ENCODE measurements at places on chromosomes 4 and X.
A peak's percentile ranks its signal among the peaks of the same experiment; 100 is the strongest.

DNA sequence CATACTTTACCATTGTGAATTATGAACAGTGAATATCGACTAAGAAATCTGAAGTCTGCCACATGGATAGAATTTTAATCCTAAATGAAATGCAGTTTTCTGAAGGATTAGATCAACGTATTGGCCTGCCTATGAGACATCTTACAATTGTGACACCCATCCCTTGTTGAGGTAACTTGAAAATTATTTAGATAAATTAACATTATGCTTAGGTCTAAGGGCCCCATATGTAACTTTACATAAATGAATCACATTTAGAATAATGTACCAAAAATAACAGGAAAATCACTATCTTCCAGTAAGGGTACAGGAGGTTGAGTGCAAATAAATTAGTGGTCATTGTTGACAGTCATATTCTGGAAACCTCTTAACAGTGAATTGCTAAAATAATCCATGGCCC lies 13.5 kb downstream of the XAGE5 start:
- no peak for DNase-seq

GRCh38 chr4:98908703-98909262 lies 20.1 kb downstream of the EIF4E start:
- DNase-seq, result no peak

DNA sequence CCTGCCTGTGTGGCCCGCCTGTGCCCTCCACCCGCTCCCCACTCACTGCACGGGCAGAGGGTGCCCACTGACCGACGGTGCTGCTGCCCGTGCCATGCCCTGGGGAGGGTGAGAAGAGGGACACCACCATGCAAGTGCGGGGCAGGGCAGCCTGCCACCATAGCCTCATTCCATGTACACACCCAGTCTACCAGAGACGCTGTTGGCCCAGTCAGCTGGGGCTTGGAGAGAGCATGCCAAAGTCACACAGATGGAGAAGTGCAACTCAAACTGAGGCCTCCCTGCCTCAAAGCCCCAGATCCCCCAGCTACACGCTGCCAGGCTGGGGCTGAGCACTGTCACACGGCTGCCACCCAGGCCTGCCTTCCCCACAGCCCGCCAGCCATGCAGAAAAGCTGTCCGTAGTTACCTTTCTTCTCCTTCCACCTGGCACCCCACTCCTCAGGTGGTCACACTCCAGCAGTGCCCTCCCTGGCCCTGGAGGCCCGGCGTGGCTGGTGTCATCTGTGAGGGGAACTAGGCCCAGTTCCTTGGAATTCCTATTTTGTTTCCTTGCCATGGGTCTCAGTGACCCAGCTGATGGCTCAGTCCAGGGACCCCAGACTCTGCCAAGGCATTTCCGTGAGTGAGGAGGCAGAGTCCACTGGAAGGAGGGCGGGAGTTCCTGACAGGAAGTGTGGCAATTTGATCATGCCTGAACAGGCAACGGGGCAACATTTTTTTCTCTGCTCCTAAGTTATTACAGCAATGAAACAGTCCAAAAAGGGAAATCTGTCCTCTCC lies at the start of gene SLC2A9:
TSS of gene SLC2A9 (minus strand) at position 627 of the 782 bp plus-strand sequence. CDS start at position 559, 68 bp downstream.
- DNase-seq, result peak; percentile 19

GRCh38 chr4:150325872-150326271 lies 247.6 kb downstream of the DCLK2 start:
- no peak for DNase-seq

- no peak for DNase-seq
Observed at GRCh38 chr4:8010618-8011017, 71.0 kb upstream of the AFAP1 start.

DNA sequence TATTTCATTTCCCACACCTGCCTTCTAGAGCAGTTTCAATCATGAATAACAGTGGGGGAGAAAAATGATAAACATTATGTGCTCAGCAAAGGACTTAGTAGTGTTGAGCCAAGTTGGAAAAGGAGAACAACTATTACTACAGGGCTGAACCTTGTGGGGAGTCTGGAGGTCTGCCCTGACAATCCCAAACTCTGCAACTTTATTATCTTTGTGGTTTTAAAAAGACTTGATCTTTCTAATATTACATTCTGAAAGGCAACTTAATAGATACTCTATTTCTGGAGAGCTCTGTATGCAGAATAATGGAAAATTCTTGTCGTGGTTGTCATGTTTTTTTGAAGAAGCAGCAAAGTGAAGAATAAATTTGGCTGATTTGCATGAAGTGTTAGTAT lies 116.1 kb downstream of the SPCS3 start:
- DNase-seq, result no peak

DNA sequence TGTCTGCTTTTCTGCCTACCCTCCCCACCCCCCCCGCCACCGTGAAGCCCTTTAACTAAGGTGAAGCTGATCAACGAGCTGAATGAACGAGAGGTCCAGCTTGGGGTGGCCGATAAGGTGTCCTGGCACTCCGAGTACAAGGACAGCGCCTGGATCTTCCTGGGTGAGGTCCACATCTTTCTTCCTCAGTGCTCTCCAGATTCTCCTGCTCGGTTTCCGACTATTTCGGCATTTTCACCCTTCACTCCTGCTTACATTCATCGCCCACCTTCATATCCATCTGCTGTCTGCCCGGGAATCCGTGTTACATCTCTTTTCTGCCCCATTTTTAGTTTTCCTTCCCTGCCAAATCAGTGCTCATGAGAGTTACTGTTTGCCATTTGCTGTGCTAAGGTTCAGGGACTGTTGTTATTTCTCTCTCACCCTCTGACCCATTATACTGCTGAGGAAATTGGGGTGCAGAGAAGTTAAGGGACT lies 459 bp downstream of the RBMX2 start:
- no peak for DNase-seq

GRCh38 chr4:101158134-101158482 lies 189.2 kb downstream of the PPP3CA start:
- DNase-seq, result peak; percentile 58

DNA sequence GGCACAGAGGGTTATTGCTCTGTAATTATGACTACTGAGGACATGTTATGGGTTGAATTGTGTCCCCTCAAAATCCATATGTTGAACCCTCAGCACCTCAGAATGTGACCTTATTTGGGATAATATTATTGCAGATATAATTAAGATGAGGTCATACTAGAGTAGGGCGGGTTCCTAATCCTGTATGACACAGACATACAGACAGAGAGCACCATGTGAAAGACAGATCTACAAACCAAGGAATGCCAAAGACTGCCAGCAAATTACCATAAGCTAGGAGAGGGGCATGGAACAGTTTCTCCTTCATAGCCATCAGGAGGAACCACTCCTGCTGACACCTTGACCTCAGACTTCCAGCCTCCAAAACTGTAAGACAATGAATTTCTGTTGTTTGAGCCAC lies 115.2 kb upstream of the OTUD4 start:
- no peak for DNase-seq

GRCh38 chrX:35726176-35726575 lies 72.0 kb upstream of the MAGEB16 start:
- DNase-seq, result no peak

GRCh38 chr4:113759696-113760093 lies 1.8 kb downstream of the CAMK2D start:
- no peak for DNase-seq

DNA sequence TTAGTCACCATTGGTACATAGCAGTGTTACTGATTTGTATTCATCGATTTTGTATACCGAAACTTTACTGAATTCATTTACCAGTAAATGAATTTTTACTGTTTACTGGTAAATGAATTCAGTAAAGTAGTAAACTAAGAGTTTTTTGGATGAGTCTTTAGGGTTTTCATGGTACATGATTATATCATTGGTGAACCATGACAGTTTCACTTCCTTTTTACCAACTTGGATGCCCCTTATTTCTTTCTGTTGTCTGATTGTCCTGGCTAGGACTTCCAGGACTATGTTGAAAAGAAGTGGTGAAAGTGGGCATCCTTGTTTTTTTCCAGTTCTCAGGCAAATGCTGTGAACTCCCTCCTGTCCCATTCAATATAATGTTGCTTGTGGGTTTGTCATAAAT lies 494.9 kb downstream of the GALNTL6 start:
- DNase-seq, result no peak

Measured in AG08395 (cell line).